ENCODE measurements at places on chromosomes 1 and 21.

GRCh38 chr1:164423136-164423535 is 135.8 kb upstream of the PBX1 start:
- no peak for DNase-seq

DNA sequence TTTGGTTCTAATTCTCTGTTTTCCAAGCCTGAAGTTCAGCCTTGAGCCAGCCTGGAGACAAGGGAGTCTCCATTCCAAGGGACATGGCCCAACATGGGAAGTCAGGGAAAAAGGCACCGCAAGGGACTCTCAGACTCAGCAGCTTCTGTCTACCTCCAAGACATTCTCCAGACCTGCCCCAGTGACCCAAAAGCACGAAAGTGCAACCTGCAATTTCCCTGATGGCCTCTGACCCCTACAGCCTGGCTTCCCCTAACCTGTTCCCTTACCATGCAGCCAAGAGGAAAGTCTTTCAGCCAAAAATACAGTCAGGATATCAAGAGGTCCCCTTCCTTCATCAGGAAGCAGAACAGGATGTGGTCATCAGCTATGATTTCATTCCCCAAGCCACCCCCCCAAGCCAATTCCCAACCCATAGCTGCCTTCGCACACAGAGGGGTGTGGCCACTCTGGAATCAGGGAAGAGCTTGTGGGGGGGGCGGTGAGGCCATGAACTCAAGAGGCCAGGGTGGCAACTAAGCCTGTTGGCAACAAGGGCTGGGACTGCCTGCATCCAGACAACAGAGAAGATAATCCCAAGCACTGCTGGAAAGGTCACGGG is 59.2 kb downstream of the TIAM1 start:
- DNase-seq, result no peak

DNA sequence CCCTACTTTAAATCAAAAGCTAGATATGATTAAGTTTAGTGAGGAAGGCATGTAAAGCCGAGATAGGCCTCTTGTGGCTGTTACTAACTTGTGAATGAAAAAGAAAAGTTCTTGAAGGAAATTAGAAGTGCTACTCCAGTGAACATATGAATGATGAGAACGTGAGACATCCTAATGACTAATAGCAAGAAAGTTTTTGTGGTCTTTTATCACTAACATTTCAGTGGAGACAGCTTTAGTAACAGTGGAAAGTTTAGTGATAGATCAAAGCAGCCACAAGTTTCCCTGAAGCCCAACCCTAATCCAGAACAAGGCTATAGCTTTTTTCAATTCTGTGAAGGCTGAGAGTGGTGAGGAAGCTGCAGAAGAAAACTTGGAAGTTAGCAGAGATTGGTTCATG is 73.6 kb upstream of the LRRC8B start:
- no peak for DNase-seq

- no peak for DNase-seq
Measured at GRCh38 chr1:52179073-52179472, 37.2 kb downstream of the ZFYVE9 start.

GRCh38 chr1:237050185-237050584 is 8.2 kb downstream of the RYR2 start:
- no peak for DNase-seq

All from activated CD8-positive, alpha-beta memory T cell treated with anti-CD3 and anti-CD28 coated beads for 1 hour (primary cell).